ENCODE measurements at places on chromosomes 7 and 10.

DNA sequence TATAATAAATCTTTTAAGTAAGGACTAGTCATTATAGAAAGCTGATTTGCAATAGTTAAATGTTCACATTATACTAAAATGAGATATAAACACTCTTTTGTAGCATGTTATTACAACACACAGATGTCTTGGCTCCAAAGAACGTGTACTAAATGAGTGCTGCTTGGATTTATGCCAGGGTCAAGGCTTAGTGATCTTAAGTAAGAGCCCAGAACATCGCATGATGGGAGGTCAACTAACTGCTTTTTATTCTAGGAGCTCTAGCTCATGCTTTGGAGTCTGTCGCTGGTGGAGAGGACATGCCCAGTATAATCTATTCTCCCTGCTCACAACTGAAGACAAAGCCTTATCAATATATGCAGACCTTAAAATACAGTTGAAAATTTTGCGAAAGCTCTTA is 315.1 kb downstream of the BBS9 start:
- DNase-seq = no peak

- DNase-seq = no peak
These were observed 866.3 kb upstream of the LRRN3 start for GRCh38 chr7:110224643-110225042.

- no peak for DNase-seq
These were observed 30.8 kb upstream of the SMNDC1 start for GRCh38 chr10:110335314-110336064.

- no peak for DNase-seq
These were observed 18.1 kb downstream of the SLC35G1 start for GRCh38 chr10:93911866-93912265.

DNA sequence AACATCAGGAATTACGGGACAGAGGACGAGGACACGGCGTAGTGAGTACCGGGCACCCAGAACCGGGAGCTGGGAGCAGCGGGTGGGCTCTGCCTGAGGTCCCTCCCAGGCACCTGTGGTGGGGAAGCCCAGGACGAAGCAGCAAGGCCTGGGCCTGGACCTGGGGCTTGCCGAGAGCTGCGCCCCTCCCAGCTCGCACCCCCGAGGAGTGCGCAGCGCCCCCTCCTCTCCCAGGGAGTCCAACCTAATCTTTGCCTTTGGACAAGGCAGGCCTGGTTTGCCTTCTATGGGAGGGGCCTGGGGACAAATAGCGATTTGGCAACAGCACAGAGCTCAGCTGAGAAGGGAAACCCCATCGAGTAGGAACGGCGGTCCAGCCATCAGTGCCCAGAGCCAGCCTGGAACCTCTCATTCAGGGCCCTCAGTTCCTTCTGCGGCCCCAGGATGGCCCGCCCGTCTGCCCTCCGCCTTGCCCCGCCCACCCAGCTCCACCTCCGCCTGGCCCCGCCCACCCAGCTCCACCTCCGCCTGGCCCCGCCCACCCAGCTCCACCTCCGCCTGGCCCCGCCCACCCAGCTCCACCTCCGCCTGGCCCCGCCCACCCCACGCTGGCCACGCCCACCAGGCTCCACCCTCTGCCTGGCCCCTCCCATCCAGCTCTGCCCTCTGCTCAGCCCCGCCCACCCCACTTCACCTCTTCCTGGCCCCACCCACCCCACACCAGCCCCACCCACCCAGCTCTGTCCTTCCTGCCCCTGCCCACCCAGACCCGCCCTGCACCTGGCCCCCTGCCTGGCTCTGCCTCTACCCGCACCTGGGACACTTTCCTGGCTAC is 32.5 kb upstream of the KNDC1 start:
- no peak for DNase-seq

DNA sequence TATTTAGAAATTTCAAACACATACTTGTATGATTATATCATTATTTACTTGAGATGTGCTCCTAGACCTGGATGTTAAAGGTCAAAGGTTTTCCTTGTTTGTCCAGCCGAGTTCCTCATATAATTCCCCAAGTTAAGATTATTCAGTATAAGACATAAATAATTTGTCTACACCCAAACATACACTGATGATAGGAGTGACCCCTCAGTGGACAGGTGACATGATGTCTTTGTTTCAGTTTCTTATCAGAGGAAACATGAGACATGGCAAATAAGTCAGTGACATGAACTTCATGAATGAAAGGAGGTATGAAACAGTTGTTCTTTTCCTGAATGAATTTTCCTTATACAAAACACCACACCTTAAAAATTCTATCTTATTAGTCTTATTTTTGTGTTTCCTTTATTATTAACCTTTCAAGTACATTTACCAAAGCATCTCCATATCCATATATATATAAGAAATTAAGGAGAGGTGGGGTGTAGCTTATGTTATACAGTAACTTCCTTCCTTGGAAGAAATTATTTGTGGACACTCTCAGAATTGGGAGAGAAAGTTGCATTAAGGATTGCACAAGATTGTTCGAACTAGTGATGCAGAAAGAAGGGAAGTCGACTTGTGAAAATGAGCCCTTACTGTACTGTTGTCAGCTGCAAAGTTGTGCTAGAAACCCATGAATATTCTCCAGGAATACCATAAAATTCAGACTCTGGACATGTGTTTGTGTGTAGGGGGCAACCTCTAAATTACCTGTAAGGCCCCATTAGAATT is 60.5 kb downstream of the POM121L12 start:
- no peak for DNase-seq

DNA sequence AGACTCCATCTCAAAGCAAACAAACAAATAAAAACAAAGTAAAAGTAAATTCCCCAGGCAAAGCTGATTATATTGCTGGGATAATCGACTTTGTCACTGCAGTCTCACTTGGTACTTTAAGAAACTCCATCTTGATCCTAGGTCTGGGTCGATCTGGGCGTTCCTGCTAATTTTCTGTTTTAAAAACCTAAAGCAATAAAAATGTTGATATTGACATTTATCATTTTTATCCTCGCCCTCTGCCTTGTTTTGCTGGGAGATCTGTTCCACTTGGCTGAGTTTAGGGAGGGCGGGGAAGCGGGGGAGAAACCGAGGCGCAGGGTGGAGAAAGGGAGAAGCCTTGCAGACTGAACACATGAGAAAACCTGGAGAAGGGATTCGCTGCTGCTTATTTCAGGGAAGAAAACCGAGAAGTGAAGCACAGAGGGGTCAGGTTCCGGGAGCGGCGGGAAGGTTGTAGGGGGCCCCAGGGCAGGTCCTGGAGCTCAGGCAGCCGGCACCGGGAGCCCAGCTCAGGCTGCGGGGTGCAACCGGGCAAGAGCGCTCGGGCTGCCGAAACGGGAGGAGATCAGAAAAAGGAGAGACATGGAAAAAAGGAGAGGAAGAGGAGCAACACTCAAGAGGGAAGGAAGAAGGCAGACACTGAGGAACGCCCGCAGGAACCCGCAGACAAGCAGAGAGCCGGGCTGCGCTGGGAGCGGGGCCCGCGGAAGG is 27.3 kb upstream of the KMT2C start:
- DNase-seq = no peak

- DNase-seq = no peak
These were observed 176.0 kb downstream of the EXOC4 start for GRCh38 chr7:133428876-133429275.

Measured in activated CD8-positive, alpha-beta memory T cell treated with anti-CD3 and anti-CD28 coated beads for 4 hours (primary cell).